ENCODE measurements at places on chromosomes 4 and X.

DNA sequence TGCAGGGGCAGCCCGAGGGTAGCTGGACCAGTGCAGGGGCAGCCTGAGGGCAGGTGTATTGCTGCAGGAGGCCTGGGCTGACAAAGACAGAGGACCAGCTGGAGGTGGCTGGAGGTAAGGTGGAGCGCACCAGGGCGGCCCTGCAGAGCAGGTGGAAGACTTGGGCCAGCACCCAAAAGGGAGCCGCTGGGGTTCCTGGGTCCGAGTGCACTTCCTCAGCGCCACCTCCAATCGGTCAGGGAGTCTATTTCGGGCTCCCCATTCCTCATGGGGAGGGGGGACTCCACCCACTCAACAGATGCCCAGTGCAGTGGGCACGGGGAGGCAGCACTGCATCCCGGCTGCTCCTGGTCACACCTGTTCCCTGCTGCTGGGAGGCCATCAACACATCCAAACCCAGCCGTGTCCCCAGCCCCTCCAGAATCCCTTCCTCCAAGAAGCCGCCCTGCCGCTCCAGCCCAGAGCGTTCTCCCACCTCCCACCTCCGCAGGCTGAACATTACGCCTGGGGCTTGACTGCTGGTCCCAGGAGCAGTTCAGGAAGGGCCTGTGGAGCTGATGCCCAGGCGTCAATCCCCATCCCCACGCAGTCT is 1.5 kb downstream of the LRPAP1 start:
- no peak for DNase-seq

DNA sequence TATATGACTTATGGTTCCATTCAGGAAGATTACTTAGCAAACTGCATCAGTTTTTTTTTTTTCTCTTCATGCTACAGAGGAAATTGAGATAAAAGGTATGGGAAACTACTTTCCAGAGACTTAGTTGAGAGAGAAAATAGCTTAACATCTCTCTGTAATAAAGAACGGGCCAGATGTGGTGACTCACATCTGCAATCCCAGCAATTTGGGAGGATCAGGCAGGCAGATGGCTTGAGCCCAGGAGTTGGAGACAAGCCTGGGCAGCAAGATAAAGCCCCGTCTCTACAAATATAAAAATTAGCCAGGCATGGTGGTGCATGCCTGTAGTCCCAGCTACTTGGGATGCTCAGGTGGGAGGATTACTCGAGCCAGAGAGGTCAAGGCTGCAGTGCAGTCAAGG is 271.2 kb upstream of the TENM3 start:
- DNase-seq: no peak

DNA sequence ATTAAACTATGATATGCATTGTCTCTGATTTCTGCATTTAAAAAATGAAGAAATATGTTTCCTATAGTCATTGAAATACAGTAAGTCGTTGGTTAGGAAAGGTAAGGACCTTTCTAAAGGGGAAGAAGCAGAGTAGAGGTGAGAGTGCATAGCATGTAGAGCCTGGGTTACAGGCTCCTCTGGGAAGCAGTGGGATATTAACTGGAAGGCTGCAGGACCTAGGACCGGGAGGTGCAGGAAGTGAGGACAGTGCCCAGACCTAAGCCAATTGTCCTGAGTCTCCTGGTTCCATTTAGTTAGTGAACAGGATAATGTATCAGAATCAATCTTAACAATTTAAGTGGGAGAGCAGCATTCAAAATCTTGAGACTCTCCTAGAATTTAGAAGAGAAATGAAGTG is 237.1 kb upstream of the NUDT6 start:
- DNase-seq: no peak

GRCh38 chrX:135973025-135973547 is 702 bp downstream of the MMGT1 start:
- no peak for DNase-seq

GRCh38 chr4:124085561-124086180 is 626.9 kb downstream of the ANKRD50 start:
- peak; percentile 39 for DNase-seq

GRCh38 chr4:121898150-121898549 is 27.9 kb upstream of the BBS7 start:
- no peak for DNase-seq

DNA sequence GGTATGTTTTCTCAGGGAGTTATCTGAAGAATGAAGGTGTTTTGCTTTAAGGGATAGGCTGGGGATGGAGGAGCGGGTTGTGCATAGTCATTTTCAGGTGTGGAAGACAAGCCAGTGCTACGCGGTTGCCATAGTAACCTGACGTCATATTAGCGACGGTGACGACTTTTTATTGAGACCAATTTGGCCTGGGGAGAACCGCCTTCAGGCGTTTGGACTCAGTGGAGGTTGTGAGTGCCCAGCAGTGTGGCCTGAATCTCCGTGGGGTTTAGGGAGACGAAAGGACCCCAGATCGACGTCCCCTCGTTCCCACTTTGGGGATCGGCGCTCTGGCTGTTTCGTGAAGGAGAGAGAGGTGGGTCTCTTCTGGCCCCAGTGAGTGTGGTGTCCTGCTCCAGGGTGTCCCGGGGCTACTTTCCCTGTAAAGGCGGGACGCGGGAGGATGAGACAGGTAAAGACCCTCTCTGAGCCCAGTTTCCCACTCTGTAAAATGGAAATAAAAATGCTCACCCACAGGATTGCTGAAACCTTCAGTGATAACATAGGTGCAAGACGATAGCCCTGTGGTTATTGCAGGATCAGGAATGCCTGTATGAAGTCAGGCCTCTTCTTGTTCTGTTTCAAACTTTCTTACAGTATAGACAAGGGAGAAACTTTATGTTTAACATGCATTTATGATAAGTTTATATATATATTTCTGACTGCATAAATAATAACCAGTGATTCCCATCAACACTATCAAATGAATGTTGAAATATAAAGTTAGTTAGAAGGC is 48.6 kb downstream of the GPRASP3 start:
- peak; percentile 39 for DNase-seq

- DNase-seq: no peak
Observed at GRCh38 chr4:108411836-108412235, 208.5 kb upstream of the RPL34 start.

- DNase-seq: no peak
Observed at GRCh38 chr4:30094887-30095286, 625.3 kb upstream of the PCDH7 start.

DNA sequence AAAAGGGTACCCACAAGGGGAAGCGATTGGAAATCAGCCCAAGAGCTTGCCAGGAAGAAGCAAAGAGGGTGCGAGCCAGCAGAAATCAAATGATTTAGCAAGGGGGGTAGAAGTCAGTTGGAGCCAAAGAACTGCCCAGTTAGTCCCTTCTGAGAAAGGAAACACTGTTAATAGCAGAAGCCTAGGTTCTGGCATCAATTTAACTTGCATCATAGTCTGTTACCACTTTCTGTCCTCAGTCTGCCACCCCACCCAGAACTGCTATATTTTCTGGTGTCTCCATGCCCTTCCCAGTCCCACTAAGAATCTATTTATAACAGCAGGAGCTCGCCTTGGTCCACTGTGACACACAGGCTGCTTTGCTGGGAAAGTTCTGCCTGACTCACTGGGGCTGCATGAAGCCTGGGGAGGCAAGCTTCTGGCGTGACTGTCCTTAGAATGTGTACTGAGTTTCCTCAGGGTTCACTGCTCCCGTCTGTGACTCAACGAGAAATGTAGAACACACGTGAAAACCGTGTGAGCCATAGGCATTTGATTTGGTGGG is 157.8 kb upstream of the TTC29 start:
- DNase-seq: no peak

- no peak for DNase-seq
Observed at GRCh38 chr4:33162122-33162521, 2442.0 kb downstream of the PCDH7 start.

DNA sequence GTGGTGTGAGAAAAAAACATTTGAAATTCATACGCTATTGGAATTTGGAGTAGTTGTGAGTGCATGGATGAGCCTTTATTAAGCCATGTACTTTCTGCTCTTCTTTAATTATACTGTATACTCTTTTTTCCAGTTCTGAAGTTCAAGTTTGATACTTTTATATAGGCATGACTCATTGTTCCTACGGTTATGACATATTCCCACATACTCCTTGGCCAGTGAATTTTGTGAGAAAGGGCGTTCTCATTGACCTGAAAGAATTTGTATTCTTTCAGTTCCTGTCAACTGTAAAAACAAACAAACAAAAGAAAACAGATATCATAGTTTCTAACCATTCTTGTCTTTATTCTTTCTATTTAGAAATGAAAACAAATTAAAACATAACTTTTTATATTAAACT is 407.3 kb downstream of the MAPK10 start:
- no peak for DNase-seq

DNA sequence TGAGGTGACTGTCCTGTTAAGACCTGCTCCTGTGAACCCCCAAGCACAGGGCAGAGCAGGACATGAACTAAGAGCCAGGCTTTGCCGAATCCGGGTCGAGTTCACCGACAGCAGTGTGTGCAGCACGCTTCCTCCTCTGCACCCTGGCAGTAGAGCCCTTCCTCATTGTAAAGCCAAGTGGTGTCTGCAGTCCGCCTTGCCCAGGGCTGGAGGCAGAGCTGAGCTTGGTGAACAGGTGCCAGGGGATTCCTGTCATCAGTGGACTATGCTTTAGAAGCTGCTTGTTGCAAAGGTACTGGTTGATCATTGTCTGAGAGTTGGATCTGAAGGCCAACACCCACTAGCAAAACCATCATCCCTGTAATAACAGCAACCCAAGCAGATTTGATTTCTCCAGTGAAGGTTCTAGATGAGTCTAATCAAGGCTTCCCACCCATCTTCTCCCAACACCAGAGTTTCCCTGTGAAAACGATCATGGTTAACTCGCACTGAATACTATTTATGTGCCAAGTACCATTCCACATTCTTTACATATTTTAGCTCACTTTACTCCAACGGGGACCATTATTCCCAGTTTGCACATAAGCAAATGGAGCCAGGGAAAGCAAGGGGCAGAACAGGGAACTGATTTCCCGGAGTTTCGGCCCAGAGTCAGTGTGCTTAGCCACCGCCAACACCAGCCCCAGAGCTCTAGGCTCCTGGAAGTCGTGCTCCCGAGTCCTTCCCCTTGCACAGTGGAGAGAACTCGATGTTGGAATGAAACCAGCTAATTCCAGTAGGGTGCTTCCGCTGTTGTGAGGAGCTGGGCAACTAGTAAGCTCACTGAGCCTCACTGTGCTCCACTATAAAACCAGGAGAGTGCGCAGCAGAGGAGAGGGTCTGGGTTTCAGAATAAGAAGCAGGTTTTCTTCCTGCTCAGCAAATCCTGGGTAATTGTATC is 1.4 kb upstream of the SLC34A2 start:
- no peak for DNase-seq

DNA sequence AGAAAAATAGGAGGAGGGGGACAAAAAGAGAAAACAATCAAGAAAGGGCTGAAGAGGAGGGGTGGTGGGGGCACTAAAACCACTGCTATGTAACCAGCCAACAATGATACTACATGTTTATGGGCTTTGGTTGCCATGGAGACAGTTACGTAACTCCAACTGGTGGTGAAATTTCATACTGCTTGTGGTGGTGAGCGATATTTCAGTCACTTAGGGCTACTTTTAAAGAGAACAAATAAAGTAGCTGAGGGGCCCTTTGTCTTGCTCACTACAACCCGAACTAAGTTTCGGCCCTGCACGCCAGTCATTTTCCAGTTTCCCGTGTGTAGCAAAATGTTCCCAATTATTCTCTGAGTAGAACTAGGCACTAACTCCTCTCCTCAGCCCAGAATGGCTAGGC is 275.2 kb upstream of the EDA2R start:
- no peak for DNase-seq

DNA sequence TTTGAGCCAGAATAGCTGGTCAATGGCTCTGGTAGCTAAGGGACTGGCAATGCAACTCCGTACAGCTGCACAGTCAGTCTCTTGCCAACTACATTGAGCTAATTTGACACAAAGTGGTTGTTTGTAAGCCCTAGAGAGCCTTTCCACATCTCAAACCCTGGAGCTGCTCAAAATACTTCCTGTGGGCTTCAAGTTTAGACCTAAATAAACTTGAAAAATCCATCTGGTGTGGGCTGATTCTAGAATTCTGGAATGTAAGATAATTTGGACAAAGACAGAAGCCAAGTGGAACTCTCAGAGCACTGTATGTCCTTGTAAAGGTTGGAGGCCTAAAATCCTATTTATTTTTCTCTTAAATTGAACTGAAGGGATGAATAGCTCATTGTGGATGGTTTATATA is 380.8 kb downstream of the SPRY1 start:
- no peak for DNase-seq

DNA sequence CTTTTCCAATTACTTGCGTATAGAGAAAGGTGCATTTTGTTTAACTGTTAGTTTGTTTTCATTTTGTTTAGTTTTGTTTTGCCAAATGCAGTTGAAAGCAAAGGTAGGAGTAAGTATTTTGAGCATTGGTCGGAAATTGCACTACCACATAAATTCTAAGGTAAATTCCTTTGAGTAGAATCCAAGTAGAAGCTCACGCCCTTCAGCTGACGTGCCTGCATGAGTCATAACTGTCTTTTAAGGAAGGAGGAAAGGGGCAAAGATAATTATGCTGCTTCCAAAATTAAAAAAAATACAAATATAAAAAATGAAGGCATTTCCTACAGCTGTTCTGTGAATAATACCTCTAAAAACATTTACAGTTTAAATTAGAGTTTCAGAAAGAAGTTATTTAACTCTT is 110.2 kb upstream of the MYOZ2 start:
- no peak for DNase-seq

GRCh38 chr4:156794863-156795262 is 176.7 kb downstream of the PDGFC start:
- no peak for DNase-seq

DNA sequence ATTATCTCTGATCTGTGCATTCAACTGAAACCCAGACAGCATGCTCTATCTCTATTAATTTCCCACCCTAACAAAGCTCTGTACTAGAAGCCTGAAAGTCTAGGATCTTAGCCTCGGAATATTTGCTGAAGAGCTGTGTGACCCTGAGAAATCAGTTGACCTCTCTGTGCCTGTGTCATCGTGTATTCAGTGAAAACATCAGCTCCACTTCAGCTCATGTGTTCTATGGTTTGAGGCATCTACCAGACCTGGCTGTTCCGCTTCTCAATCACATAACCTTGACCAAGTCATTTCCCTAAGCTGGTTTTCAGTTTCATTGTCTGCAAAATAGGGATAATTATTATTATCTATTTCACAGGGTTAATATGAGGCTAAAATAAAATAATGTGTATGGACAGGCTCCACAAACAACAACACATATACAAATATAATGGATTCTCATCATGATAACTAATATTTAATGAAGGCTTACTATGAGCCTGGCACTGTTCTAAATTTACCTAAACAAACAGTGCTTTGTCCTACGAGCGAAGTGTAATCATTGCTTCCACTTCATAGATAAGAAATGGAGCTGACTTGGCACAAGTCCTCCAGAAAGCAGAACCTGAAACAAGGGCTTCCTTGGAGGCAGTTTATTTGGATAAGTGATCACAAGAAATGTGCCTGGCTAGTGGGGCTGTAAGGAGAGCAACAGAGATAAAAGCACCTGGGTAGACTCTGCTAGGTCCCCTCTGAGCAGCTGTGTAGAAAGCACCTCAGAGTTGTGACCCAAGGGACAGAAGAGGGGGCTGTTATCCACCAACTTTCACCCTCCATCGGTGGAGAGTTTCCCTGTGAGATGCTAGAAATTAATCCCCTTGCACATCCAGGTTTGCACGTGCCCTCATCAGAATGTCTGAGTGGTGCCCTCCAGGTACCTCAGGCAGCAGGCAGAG is 356.9 kb downstream of the RAB28 start:
- no peak for DNase-seq

GRCh38 chrX:131054906-131055305 is 3.2 kb upstream of the ARHGAP36 start:
- no peak for DNase-seq
